ENCODE measurements at places on chromosomes 3 and 15.

DNA sequence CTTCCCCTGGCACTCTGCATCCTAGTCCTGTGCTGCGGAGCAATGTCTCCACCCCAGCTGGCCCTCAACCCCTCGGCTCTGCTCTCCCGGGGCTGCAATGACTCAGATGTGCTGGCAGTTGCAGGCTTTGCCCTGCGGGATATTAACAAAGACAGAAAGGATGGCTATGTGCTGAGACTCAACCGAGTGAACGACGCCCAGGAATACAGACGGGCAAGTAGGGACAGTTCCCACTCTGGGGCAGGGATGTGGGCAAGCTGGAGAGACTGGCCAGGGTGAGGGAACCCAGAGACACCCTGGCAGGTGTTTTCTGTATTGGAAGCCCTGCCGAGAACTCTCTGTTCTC is 247 bp downstream of the FETUB start:
- DNase-seq = no peak

- DNase-seq = no peak
These were observed 25.7 kb downstream of the ZDHHC3 start for GRCh38 chr3:44950275-44950734.

DNA sequence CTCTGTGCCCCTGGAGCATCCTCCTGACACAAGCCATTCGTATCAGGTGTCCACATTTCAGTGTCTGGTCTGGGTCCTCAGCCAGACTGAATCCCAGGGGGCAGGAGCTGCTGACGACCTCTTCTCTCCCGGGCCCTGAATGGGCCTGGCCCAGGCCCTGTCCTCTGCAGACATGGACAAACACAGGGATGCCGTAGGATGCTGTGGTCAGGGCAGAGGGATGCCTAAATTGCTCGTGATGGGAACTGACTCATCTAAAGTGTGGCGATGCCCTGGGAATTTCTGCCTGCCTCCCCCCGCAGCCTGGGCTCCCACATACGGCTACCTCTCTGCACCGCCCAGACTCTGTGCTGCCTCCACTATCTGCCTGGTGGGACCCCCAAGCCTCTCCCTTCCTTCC is 58.5 kb upstream of the CTSH start:
- peak; percentile 34 for DNase-seq

- DNase-seq = no peak
These were observed 41.6 kb upstream of the DUSP7 start for GRCh38 chr3:52097851-52098507.

Measured in SW480 (cell line).